Type B pancreatic cell (in vitro differentiated cells): ENCODE measurements at places on chromosomes 7 and 10.
A peak's percentile ranks its signal among the peaks of the same experiment; 100 is the strongest.

DNA sequence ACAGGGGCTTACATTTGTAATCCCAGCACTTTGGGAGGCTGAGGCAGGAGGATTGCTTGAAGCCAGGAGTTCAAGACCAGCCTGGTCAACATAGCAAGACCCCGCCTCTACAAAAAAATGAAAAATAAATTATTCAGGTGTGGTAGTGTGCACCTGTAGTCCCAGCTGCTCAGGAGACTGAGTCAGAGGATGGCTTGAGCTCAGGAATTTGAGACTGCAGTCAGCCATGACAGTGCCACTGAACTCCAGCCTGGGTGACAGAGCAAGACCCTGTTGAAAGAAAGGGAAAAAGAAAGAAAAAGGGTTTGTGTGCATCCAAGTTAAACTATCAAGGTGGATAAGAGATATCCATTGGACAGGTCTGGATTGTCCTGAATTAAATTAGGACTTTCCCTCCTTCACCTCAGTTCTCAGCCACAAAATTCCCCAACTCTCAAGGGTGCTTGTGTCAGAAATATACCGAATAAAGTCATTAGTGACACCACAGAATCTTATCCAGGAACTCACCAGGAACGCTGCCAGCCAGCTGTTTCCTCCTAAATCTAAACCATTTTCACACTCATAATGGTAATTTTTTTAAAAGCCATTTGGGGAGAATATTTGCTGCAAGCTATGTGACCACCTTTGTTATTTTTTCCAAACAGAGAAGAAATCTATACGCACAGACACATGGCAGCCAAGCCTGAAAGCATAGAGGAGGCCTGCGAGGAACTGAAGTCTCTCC is 12.0 kb downstream of the AFAP1L2 start:
- no peak overlapping the region for H3K27ac ChIP-seq
- peaks cover 6% of the 10 kb centered on the region for H3K4me1 ChIP-seq
- no peak for DNase-seq
- H3K27me3 ChIP-seq, result peaks cover 16% of the 10 kb centered on the region
- no peak overlapping the region for H3K4me3 ChIP-seq

DNA sequence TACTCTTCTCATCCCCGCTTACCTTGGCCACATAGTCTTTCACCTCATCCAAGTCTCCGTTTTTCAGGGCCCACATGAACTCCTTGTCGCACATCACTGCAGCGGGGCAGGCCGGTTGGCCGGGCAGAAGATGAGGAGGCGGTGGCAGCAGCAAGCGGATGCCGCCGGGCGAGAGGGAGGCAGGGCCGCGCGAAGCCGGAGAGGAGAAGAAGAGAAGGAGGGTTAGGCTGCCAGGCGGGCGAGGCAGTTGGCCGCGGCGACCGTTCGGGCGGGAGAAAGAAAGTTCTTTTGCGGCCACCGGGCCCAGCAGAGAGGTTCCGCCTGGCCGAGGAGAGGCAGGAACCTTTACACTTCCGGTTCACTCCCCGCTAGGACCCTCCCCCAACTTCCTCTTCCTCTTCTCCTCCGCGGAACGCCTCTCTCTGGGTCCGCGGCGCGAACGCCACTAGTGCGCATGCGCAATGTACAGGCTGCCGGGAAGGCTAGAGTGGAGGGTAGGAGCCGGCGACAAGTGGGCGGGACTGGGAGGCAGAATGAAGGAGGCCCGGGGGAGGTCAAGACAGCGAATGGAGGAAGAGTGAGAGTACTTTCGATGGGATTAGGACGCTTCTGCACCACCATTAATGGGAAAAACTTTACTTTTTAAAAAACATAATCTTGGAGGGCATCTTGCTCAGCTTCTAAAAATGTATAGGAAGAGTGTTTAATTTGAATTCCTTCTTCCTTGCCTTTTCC is at the start of gene MTPN:
Gene MTPN (minus strand): TSS at position 353 of the 735 bp plus-strand sequence. CDS start 259 bp downstream, at position 94.
- peak within 1 kb of the TSS; percentile 99 for H3K4me3 ChIP-seq
- H3K4me1 ChIP-seq, result peaks cover 16% of the 10 kb centered on the region

GRCh38 chr10:131556897-131557495 is 245.5 kb upstream of the TCERG1L start:
- H3K4me3 ChIP-seq, result no peak overlapping the region
- peaks cover 5% of the 10 kb centered on the region for H3K4me1 ChIP-seq
- peaks cover 28% of the 10 kb centered on the region for H3K27me3 ChIP-seq
- H3K27ac ChIP-seq, result no peak overlapping the region
- no peaks in the 10 kb centered on the region for H3K36me3 ChIP-seq

GRCh38 chr7:142753366-142753765 is 4.1 kb downstream of the PRSS1 start:
- no peaks in the 10 kb centered on the region for H3K36me3 ChIP-seq
- no peak for DNase-seq
- H3K27ac ChIP-seq, result no peak overlapping the region
- H3K4me1 ChIP-seq, result no peaks in the 10 kb centered on the region

GRCh38 chr10:14086596-14086995 is 244.1 kb downstream of the FRMD4A start:
- H3K4me3 ChIP-seq, result no peak overlapping the region
- H3K36me3 ChIP-seq, result no peaks in the 10 kb centered on the region
- no peaks in the 10 kb centered on the region for H3K27me3 ChIP-seq
- peaks cover 13% of the 10 kb centered on the region for H3K4me1 ChIP-seq

DNA sequence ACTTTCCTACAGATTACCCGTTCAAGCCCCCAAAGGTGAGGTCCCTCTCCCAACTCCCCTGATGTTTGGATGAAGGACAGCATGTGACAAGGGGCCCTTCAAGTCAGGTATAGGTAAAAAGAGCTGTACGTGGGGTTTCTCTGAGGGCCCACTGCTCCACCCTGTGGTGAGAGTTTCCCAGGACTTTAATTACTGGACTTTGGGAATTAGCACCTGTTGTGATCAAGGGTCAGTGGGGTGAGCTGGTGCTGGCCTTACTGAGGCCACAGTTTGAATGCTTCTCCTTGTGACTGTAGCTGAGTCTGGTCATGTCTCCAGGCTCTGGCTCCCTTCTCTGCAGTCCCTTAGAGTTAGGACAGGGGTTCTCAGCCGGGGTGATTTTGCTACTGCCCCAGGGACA is 16.8 kb downstream of the UBE2D4 start:
- no peaks in the 10 kb centered on the region for H3K4me1 ChIP-seq
- no peak for DNase-seq
- H3K4me3 ChIP-seq, result no peak overlapping the region
- H3K27me3 ChIP-seq, result no peaks in the 10 kb centered on the region

GRCh38 chr7:143510854-143511592 is 33.4 kb downstream of the TAS2R41 start:
- no peaks in the 10 kb centered on the region for H3K36me3 ChIP-seq
- H3K4me3 ChIP-seq, result no peak overlapping the region
- no peak overlapping the region for H3K27ac ChIP-seq
- H3K4me1 ChIP-seq, result no peaks in the 10 kb centered on the region
- DNase-seq, result no peak

GRCh38 chr10:96863922-96864543 is 31.9 kb downstream of the LCOR start:
- no peak overlapping the region for H3K4me3 ChIP-seq
- no peaks in the 10 kb centered on the region for H3K27me3 ChIP-seq
- H3K27ac ChIP-seq, result peak overlapping the region; percentile 87
- H3K36me3 ChIP-seq, result peaks cover 17% of the 10 kb centered on the region
- DNase-seq, result no peak
- H3K4me1 ChIP-seq, result peaks cover 21% of the 10 kb centered on the region

DNA sequence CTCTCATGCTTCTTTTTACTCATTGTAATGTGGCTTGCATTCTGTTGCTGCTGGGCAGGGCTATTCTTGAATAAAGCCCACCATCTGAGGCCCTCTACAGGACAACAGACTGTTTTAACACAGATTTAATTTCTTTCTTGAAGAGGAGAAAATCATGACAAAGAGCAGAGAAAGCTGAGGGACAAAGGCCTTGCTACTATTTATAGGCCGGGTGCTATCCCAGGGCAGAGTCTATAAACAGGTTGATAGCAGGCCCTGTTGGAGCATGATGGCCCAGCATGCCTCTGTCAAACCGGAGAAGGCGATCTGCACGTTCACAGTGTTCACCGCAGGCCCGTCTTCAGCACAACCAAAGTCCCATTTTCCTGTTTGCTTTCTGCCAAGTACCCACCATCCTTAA is 3.0 kb downstream of the VIPR2 start:
- H3K27me3 ChIP-seq, result peaks cover 66% of the 10 kb centered on the region
- peak overlapping the region; percentile 35 for H3K4me3 ChIP-seq
- H3K4me1 ChIP-seq, result no peaks in the 10 kb centered on the region
- DNase-seq, result no peak
- no peaks in the 10 kb centered on the region for H3K36me3 ChIP-seq

DNA sequence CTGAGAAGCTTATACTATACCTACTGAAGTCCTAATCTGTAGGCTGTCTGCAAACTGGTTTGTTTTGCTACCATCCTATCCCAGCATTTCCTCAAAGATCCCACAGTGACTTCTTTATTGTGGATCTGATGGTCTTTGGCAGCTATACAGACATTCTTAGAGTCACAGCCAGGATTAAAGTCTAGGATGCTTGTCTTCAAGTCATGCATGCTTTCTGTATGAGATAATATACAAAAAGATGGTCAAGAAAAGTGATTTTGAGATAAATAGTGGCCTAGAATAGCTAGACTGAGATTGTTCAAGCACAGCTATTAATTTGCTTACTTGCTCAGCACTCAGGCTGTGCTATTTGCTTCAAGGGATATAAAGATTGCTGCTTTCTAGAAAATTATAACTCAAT is 454.4 kb downstream of the AUTS2 start:
- peaks cover 16% of the 10 kb centered on the region for H3K4me1 ChIP-seq
- no peak overlapping the region for H3K4me3 ChIP-seq
- no peak overlapping the region for H3K27ac ChIP-seq
- peaks cover 4% of the 10 kb centered on the region for H3K27me3 ChIP-seq
- peaks cover 3% of the 10 kb centered on the region for H3K36me3 ChIP-seq

DNA sequence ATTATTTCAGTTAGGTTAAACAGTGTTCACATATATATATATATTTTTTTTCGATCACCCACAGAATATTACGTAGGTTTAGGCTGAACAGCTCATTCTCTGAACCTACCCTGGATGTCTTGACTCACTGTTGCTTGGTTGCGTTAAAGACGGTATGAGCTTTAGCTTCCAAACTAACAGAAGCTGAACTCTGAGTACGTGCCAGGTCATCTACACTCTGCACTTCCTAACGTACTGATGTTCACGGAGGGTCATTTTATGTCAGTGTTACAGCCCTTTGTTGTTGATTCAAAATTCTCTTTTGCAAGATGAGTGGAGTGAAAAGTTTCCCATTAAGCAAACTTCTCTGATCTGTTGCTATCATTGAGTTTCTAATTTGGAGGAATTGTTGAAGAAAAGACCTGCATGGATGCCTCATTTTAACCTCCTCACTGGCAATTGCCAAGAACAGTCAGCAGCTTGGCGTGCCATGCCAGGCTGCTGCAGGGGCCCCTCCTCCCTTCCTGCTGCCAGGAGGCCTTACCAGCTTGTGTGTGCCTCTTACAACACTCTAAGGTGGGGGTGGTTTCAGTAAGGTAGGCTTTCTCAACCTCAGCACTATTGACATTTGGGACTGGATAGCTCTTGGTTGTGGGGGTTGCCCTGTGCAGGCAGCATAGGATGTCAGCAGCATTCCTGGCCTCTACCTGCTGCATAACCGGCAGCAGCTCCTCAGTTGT is 44.3 kb downstream of the INSYN2A start:
- H3K27ac ChIP-seq, result no peak overlapping the region
- H3K36me3 ChIP-seq, result no peaks in the 10 kb centered on the region
- H3K4me3 ChIP-seq, result no peak overlapping the region
- DNase-seq, result no peak

- peaks cover 15% of the 10 kb centered on the region for H3K27me3 ChIP-seq
- H3K4me1 ChIP-seq, result peaks cover 16% of the 10 kb centered on the region
- DNase-seq, result no peak
These were observed 14.2 kb downstream of the KCNH2 start for GRCh38 chr7:150963707-150964559.

DNA sequence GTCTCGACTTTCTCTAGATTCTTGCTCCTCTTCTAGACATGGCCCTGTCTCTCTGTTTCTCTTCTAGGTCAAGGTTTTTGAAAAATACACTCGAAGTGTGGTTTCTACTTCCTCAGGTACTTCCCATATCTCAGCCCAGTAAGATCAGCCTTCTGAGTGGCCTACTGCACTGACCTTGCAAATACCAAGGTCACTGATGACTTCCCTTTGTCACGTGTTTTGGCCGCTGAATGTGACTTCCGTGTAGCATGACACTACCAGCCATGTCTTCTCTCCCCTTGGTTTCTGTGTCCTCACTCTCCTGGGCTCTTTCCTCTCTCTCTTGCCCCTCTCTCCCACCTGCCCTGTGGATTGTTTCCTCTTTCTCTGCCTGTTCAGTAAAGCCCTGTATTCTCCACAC is 7.9 kb upstream of the WIPF3 start:
- no peaks in the 10 kb centered on the region for H3K36me3 ChIP-seq
- no peaks in the 10 kb centered on the region for H3K4me1 ChIP-seq
- no peak for DNase-seq
- H3K27me3 ChIP-seq, result peaks cover 35% of the 10 kb centered on the region

- H3K27me3 ChIP-seq, result no peaks in the 10 kb centered on the region
- H3K4me1 ChIP-seq, result no peaks in the 10 kb centered on the region
- H3K4me3 ChIP-seq, result no peak overlapping the region
These were observed 52.6 kb downstream of the TRRAP start for GRCh38 chr7:98930921-98931320.

- peaks cover 7% of the 10 kb centered on the region for H3K4me1 ChIP-seq
- H3K4me3 ChIP-seq, result no peak overlapping the region
- no peak overlapping the region for H3K27ac ChIP-seq
- H3K27me3 ChIP-seq, result no peaks in the 10 kb centered on the region
These were observed 222.5 kb downstream of the AHR start for GRCh38 chr7:17520941-17521340.

DNA sequence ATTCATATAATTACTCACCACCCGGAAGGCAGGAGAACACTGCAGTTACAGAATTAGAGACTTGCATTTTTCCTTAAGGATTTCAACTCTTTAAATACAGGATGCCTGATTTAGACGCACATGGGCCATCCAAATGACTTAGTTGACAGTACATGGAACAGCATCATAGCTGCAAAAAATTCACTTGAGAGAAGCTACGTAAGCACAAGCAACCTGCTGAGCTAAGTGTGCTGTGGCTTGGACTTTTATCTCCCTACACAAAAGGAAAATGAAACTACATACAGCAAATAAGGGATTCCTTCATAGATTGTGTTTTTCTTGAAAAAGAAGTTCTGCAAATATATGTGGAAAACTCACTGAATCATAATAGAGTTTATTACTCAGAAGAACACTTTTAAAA is 152.6 kb downstream of the POU6F2 start:
- no peaks in the 10 kb centered on the region for H3K4me1 ChIP-seq
- H3K4me3 ChIP-seq, result no peak overlapping the region
- H3K27ac ChIP-seq, result no peak overlapping the region
- no peaks in the 10 kb centered on the region for H3K36me3 ChIP-seq
- no peak for DNase-seq

DNA sequence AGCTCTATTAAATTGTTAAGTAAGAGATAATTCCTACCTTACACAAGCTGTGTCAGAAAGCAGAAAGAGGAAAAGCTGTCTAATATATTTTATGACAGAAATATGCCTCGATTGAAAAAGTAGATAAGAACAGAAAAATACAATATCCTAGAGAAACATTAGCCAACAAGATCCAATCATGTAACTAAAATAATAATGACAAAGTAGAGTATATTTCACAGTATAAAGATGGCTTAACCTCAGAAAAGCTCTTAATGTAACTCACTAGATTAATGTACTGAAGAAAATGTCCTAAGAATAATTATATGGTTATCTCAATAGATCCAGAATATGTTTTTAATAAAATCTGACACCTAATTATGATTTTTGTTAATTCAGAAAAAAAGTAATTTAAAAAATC is 89.8 kb upstream of the HABP2 start:
- H3K4me3 ChIP-seq, result no peak overlapping the region
- no peak for DNase-seq
- peaks cover 13% of the 10 kb centered on the region for H3K4me1 ChIP-seq
- H3K27me3 ChIP-seq, result peaks cover 21% of the 10 kb centered on the region
- H3K27ac ChIP-seq, result no peak overlapping the region

GRCh38 chr7:144587701-144588100 is 184.2 kb upstream of the NOBOX start:
- no peaks in the 10 kb centered on the region for H3K27me3 ChIP-seq
- no peaks in the 10 kb centered on the region for H3K4me1 ChIP-seq
- no peak for DNase-seq
- no peak overlapping the region for H3K4me3 ChIP-seq
